Activated T-cell treated with anti-CD3 and anti-CD28 coated beads, Interleukin-2, amount 50 U/mL, for 4 hours (primary cell): ENCODE measurements at places on chromosomes 7 and 10.

- no peak for DNase-seq
Measured at GRCh38 chr7:8597565-8597964, 164.2 kb downstream of the NXPH1 start.

GRCh38 chr7:16940776-16941175, 59.0 kb upstream of the AGR3 start:
- DNase-seq = no peak

GRCh38 chr7:8063706-8064297, 95.2 kb downstream of the GLCCI1 start:
- DNase-seq = no peak

- DNase-seq = no peak
Measured at GRCh38 chr7:130641040-130641439, 27.5 kb downstream of the COPG2 start.

DNA sequence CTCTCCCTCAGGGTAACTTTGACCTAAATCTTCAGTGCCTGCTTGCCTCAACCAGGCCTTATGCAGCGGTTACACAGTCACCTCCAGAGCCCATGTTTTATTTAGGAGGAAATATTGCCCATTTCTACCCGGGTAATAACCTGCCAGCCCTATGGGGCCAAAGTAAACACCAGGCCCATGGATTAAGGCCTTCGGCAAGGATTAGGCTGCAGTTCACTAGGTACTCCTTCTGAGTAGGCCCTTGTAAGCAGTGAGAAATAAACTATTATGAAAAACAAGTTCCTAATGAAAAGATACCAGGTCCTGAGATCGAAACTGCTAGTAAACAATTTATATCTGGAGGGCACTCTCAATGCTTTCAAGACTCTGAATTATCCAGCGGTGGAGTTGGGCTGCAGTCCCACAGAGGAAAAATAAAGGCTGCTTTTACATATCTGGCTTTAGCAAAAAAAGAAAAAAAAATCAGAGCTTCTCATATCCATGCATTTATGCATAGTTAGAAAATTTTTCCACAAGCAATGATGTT, 3.7 kb upstream of the HOXA10 start:
- no peak for DNase-seq

GRCh38 chr10:91556691-91557566, 75.9 kb downstream of the PPP1R3C start:
- DNase-seq = no peak

- no peak for DNase-seq
Measured at GRCh38 chr7:91233212-91233611, 31.0 kb upstream of the FZD1 start.

DNA sequence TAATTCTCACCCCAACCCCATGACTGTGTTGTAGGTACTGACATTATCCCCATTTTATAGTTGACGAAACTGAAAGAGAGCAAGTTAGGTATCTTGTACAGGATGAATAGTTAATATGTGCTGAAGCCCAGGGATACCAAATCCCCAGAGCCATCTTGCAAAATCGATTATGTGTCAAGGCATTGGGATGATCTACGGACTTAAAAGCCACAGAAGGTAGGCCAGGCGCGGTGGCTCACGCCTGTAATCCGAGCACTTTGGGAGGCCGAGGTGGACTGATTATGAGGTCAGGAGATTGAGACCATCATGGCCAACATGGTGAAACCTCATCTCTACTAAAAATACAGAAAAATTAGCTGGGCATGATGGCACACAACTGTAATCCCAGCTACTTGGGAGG, 242.4 kb upstream of the RHOBTB1 start:
- no peak for DNase-seq

- no peak for DNase-seq
Measured at GRCh38 chr7:18916826-18917225, 200.6 kb downstream of the TWIST1 start.

- no peak for DNase-seq
Measured at GRCh38 chr7:149291036-149291780, 29.2 kb downstream of the ZNF783 start.

DNA sequence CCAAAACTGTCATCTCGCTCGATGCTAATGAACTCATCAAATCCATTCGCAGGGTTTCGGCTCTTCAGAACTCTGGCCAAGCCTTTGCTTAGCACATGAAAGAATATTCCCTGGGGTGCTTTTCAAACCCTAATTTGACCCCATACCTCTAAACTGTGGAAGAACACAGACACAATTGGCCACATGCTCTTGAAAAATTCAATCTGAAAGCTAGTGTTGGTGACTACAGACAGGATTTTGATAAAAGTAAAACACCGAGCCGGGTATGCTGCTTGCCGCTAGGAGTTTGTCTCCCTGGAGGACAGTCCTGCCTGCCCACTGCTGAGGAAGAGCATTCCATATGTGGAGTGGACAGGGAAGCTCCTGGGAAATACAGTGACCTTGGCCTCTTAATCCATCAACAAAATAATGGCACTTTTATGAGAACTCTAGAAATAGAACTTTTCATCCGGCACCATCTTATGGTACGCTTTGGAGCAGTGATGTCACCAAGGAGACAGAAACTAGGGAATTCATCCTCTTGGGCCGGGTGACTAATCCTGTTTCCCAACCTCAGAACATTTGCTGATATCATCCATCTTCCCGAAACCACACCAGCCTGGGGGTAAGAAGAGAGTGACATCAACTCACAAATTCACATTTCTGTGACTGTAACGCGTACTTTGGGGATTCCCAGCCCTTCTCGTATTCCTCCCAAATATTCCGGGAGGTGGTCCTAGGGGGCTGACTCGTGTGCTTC, 34.2 kb downstream of the MTURN start:
- no peak for DNase-seq

GRCh38 chr7:131111081-131111576, 216.5 kb upstream of the MKLN1 start:
- no peak for DNase-seq

DNA sequence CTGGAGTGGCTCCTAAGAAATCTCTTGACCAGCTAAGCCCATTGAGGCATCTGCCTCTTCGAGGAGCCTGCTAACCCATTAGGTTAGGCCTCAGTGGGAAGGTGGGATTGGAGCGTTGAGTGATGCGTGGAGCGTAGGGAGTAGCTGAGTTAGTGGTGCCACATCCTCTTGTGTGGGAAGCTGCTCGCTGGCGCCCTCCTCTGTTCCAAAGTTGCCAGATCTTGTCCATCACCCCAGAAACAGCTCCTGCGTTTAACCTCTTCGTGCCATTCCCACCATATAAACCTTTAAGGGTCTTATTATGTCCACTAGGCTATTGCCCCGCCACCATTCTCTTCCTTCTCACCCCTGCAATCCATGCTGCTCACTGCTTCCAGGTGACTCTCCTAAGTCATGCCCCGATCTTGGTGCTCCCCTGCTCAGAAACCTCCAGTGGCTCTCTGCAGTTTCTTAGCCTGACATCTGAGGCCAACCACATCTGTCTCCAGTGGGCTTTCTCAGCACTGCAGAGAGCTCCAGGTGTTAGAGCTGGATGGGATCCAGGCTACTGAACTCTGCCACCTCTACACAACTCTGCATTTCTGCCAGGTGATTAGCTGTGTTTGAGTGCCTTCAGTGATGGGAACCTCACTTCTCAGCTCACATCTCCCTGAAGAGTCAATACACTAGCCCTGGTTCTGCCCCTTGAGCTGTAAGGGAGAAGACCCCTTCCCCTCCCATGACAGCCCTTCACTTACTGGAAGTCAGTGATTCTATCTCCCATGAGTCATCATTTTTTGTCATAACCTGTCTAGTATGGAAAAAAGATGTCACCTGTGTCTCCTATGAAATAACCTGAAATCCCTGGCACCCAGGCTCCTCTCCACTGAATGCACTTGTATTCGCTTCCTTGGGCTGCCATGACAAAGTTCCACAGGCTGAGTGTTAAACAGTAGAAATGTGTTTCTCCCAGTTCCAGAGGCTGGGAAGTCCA, 65.0 kb upstream of the FGFR2 start:
- DNase-seq = no peak

GRCh38 chr10:133365461-133366129, 7.6 kb downstream of the ECHS1 start:
- DNase-seq = no peak

DNA sequence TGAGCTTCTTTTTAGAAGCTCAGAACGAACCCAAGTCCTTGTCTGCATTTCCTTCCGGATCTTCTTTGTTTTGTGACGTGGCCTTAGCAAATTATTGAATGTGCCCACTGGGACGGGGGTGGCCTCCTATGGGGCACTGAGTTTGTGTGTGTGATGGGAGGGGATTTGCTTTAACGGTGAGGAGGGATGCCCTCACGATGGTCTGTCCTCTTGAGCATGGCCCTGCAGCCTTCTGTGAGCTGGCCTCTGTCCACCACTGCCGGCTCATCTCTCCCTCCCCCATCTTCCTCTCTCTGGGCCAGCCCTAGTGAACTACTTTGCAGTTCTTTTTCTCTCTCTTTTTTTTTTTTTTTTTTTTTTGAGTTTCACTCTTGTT, 62.9 kb upstream of the MKRN1 start:
- no peak for DNase-seq

GRCh38 chr10:27743012-27743876, 2.4 kb downstream of the MKX start:
- peak; percentile 17 for DNase-seq

DNA sequence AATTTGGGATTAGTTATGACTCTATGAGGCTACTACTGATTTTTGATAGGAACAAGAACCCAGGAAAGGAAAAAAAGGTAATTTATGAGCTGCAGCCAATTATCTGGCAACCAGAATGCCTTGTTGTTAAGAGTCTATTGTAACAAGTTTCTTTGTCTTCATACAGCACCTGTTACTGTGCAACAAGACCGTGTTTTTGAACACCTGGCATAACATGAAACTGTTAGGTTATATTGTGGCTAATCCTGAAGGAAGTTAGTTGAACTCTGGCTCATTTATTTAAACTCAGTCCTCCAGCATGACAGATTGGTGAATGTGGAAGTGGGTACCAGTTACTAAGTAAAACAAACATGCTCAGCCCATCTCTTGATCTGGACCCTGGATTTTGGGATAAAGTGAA, 33.0 kb downstream of the RALA start:
- no peak for DNase-seq

DNA sequence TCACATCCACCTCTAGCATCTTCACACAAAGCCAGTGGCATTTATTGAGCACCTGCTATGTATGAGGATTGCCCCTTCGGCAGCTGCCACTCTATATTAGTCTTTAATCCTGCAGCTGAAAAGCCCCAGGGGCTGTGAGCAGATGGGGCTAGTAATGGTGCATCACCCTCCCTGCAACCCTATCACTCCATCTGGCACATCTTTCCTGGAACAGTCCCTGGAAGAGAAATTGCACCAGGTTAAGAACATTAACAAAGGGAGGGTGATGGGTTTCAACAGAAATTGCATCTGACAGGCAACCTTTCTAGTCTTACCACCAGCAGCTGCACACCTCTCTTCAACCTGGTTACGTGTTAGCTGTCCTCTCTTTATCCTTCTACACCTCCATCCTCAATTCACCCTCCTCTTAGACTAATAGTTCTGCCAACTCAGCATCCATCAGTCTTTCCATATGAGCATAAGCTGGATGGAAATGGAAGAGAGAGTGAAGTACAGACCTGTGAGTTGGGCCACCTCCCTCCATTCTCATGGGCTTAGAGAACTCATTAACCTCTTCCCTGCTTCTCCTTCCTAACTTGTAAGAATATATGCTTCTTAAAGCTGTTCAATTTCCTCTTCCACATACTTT, 168.6 kb upstream of the NEBL start:
- DNase-seq = no peak

DNA sequence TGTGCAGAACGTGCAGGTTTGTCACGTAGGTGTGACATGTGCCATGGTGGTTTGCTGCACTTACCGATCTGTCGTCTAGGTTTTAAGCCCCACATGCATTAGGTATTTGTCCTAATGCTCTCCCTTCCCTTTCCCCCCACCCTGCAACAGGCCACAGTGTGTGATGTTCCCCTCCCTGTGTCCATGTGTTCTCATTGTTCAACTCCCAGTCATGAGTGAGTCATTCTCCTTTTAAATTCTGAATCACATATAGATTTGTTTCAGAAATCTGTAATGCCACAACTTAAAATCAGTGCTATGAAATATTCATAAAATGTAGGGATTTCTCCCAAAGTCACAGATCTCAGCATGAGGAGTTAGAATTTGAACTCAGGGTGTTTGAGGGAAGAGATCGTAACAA, 552.5 kb upstream of the MBL2 start:
- DNase-seq = no peak

GRCh38 chr7:139230774-139231512, at the start of gene UBN2:
UBN2 (plus strand) TSS chr7:139231237; CDS start chr7:139231485, 248 bp downstream.
- DNase-seq = peak; percentile 92

DNA sequence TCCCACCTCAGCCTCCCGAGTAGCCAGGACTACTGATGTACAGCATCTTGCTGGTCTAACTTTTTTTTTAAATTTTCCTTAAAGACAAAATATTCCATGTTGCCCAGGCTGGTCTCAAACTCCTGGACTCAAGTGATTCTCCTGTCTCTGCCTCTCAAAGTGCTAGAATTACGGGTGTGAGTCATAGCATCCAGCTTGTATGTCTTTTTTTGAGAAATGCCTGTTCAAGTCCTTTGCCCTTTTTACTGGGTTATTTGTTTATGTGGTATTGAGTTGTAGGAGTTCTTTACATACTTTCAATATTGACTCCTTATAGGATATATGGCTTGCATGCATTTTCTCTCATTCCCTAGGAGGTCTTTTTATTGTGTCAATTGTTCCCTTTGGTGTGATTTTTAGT, 486.4 kb downstream of the MAGI2 start:
- DNase-seq = no peak

DNA sequence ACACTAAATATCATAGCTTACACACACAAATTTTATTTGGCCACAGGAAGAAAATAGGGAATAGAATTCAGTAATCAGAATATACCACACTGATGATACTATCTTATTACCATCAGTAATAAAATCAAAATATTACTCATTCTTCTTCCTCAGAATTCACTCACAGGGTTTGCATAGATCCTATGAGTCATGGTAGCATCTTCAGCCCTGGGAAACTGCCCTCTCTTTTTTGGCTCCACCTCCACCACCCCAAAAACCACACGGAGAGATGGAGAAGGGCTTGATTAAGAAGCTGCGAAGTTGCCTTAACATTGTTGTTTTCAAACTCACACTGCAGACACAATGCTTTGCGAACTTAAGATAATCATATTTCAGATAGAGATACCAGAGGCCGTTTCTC, 154.1 kb upstream of the AHR start:
- peak; percentile 54 for DNase-seq

DNA sequence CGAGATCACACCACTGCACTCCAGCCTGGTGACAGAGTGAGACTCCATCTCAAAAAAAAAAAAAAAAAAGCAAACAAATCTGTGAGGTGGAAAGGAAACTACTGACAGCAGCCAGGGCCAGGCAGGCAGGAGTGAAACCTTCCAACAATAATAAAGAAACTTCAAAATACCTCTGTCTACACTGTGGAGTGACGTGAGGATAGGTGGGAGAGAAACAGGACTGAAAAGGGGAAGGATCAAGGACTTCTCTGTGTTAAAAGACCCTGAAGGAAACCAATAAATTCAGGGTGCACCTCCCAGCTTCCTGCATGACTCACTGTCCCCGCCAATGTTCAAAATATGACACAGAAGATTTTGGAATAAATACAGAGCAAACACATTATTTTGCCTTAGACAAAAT, 82.9 kb downstream of the KIAA1549 start:
- DNase-seq = no peak

- no peak for DNase-seq
Measured at GRCh38 chr10:15313047-15313446, 58.0 kb downstream of the FAM171A1 start.

- no peak for DNase-seq
Measured at GRCh38 chr7:119660080-119660479, 612.9 kb upstream of the KCND2 start.
